NCI-H2171 treated with DMSO at 0.1 percent for 48 hours (cell line): ENCODE measurements at places on chromosomes 11 and 22.

DNA sequence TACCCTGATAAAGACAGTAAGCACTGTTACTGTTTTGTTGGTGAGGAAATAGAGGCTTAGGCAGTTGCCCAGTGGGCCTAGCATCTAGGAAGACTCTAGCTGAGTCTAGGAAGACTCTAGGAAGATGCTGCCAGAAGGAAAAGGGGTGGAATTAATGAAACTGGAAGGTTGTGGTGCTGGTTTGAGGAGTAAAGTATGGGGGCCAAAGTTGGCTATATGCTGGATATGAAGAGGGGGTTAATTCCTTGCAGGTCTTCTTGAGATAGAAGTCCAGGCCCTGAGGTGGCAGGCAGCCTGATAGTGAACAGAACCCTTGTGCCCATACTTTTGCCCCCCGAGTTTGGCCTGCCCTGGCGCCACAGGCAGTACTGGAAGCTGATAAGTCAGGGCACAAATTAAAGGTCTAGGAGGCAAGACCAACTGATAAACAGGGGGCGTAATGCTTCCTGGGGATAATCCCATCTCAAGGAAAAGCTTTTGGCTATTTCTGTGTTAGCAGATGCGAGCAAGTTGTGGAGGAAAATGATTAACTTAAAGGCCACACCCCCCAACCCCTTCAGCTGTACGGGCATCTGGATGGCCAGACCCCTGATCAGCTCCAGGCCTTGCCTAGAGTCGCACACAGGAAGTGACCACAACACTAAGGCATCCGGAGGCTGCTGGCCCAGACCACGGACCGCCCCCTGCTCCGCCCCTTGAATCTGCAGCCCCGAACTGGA, 3.1 kb downstream of the ILK start:
- DNase-seq: no peak

GRCh38 chr11:10617551-10617950, 49.1 kb upstream of the LYVE1 start:
- DNase-seq: no peak

- DNase-seq: no peak
Measured at GRCh38 chr22:39026509-39027150, 5.7 kb downstream of the APOBEC3D start.

GRCh38 chr11:7590529-7590928, 76.7 kb downstream of the PPFIBP2 start:
- no peak for DNase-seq

DNA sequence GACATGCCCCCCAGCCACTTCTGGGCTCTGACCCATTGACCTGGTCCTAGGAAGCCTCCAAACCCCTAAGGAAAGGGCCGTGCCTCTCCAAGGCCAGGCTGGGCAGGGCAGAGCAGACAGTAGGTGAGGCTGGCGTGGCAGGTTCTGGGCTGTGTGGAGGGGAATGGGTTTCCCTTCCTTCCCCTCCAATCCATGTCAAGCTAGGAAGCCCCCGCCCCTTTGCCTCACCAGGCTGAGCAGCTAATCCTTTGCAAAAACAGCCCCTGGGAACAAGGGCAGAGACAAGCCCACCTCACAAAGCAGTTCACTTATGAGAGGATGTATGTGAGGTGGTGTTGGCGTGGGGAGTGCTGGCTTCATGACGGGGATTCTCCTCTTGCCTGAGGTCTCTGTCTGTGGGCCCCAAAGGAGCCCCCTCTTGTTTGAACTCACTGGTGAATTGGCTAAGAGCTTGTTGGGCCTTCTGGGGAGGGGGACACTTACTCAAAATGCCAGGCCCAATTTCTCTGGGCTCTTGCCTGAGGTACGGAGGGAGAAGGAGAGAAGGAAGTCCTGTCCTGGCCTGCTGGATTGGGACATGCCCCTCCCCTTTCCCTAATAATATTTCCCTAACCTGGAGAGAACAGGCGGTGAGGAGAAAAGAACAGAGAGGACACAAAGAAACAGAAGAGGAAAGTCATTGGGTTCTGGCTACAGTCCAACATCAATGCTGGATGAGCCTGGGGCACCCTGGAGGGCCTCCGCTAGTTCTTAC, 1.6 kb upstream of the TRIM29 start:
- no peak for DNase-seq

DNA sequence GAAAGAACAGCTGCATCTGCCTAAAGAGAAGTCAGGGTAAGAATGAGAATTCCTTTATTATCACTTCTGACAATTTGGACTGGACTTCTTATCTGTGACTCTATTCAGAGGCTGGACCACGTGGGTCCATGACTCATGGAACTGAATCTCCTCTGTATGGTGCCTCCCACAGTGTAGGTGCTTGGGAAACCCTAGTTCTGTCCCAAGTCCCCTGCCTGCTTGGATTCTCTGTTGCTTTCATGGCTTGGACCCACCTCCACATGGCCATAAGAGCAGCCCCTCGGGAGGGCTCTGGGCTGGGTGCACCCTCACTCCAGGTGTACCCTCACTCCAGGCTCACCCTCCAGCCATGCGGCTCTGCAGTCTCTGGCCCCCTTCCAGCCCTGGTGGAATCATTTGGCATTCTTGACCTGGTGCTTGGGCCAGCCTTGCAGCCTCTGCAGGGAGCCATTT, 153.4 kb downstream of the CACNA1I start:
- no peak for DNase-seq

DNA sequence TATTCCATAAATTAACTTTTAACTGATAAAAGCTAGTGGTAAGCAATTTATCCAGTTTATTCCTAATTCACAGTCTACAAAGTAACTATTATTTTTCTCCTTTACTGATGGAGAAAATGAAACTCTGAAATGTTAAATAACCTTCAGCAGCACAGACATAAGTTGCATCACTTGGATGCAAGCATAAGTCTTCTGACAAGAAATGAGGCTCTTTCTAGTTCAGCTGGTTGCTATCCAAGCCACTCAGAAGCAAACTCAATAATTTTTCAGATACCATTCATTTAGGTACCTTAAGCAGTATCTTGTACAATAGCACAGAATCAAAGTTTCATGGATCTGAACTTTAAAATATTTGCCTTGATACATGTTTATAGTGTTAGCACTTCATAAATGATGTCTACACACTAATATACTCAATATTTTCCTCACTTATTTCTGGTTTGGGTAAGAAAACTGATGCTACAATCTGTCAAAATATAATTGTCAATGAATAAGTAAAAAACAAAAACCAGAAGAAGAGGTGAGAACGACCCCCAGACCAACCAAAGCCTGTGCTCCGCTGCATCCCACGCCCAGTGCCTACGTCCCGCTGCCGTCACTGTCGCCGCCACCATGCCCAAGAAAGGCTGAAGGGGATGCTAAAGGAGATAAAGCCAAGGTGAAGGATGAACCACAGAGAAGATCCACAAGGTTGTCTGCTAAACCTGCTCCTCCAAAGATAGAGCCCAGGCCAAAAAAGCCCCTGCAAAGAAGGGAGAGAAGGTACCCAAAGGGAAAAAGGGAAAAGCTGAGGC, 18.1 kb downstream of the FAM168A start:
- no peak for DNase-seq

- DNase-seq: no peak
Measured at GRCh38 chr22:39962071-39962470, 1.9 kb downstream of the TMA7B start.

DNA sequence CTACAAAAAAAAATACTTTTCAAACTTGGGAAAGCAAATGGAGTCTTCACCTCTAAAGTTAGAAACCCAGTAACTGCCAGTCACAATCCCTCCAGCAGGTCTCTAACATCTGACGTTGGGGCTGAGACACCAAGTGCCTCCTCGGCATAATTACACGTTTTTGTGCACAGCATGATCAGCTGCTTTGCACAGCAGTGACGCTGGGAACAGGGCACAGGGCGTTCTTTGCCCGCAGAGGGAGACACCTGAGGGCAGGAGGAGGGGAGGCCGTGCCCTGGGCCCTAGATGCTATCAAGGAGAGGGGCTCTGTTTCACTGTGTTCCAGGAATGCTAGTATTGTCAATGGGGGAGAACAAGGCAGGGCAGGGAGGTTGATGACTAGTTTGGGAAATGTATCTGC, 120.1 kb downstream of the PARVA start:
- no peak for DNase-seq

GRCh38 chr11:126834573-126834972, 166.0 kb downstream of the KIRREL3 start:
- DNase-seq: no peak

DNA sequence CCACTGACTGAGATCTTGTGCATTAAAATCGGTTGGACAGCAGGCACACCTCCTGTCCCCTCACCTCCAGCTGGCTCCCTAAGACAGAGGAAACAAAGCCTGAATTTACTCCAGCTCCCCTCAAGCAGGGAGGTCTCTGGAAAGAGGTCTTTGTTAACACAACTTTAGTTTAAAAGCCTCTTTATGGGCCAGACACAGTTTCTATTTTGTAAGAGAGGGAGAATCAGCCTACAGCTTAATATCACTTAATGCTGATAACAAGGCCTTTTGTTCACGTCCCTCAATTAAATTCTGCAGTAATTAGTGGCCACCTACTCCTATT, 36.3 kb downstream of the PLEKHA7 start:
- no peak for DNase-seq
